ENCODE measurements at places on chromosomes 5 and 9.

GRCh38 chr5:179343021-179343718, 2.1 kb downstream of the ADAMTS2 start:
- no peak for DNase-seq

DNA sequence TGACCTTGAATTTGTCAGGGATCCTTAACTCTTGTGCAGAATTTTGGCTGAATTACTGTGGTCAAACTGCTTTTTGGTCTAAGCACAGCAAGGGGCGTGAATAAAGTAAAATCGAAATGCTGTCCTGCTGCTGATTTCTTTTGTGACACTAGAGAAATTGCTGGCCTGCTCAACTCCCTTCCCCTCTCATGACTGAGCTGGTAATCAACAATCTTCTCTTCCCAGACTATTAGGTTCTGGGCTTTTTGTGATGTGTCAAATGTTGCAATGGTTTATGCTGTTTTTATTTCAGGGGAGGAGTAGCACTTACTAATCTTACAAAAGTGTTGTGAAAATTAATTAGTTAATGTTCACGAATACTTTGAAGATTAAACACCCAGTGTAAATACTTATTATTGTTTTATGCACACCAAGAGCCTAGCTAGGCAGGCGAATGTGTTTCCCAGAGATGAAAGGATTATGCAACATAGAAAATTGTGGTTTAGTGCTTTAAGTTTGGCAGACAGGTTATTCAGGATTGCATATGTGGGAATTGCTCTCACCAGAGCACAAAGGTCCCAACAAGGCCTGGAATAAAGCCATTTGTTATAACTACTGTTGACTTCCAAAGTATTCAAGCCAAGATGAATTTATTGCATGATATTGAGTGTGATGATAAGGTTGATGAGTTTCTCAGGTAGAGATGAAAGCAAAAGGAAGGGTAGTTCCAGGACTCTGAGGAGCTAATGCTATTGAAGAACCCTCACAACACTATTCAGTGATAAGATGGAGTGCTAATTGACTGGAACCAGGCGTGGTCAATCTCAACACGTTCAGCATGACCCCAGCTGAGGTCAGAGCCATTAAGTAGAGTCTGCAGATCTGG, 280.7 kb upstream of the ZNF608 start:
- DNase-seq = no peak

- DNase-seq = no peak
These were observed 554.8 kb upstream of the SGCD start for GRCh38 chr5:155772009-155772662.

- DNase-seq = no peak
These were observed 291.2 kb downstream of the ARHGAP26 start for GRCh38 chr5:143061161-143061945.

GRCh38 chr9:1429297-1429696, 379.1 kb downstream of the DMRT2 start:
- DNase-seq = no peak

All from GDM1 (cell line).